ENCODE measurements at places on chromosomes 11 and 22.

GRCh38 chr22:46074771-46075551 lies 75.4 kb upstream of the PPARA start:
- DNase-seq: no peak

GRCh38 chr11:18890615-18891014 lies 48.6 kb downstream of the MRGPRX1 start:
- DNase-seq: no peak

DNA sequence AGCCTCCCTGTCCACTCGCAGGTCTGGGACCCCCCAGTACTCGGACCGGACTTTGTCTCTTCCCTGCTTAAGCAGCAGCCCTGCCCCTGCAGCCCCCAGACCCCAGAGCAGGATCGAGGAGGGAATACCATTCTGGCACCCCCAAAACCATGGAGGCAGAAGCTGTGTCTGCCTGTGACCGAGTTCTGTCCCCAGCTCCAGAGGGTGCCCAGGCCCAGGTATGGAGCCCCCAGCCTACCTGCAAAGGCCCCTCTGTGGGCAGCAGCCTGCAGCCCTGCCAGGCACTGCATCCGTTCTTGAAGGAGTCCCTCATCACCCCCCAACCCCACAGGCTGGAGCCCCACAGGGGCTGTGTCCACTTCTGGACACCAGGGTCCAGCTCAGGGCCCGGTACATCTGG lies 163.8 kb downstream of the BRD1 start:
- DNase-seq: no peak

DNA sequence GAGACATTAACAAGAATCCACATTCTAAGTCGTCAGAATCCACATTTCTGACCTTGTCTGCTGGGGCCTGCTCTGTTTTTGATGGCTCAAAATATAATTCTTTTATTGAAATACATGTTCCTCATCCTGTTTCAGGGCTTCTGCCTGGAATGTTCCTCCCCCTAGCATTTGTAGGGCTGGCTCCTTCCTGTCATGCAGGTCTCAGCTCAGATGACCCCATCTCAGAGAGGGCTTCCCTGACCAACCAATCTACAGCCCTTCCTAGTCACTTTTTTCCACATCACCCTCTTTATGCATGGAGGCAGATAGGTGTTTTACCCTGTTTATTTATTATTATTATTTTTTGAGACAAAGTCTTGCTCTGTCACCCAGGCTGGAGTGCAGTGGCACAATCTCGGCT lies 14.8 kb downstream of the TMEM123 start:
- DNase-seq: no peak

- DNase-seq: no peak
These were observed 34.5 kb downstream of the RTN4R start for GRCh38 chr22:20233351-20234313.

Measured in WTC11 (cell line).